Spleen (tissue), 13 donors: ENCODE measurements at places on chromosomes 2 and 18.

GRCh38 chr2:190627448-190628412 is 21.2 kb upstream of the NAB1 start:
- peak; percentile 78 for DNase-seq

- no peak for DNase-seq
Observed at GRCh38 chr2:124797049-124797448, 772.0 kb downstream of the CNTNAP5 start.

- DNase-seq, result peak; percentile 87
Observed at GRCh38 chr2:84879584-84880394, 1.1 kb downstream of the TRABD2A start.

GRCh38 chr2:11129598-11130449 is 25.4 kb upstream of the SLC66A3 start:
- DNase-seq, result peak; percentile 94

- no peak for DNase-seq
Observed at GRCh38 chr2:44997963-44998362, 11.3 kb downstream of the SIX2 start.

- DNase-seq, result no peak
Observed at GRCh38 chr2:197926673-197927072, 122.3 kb downstream of the PLCL1 start.

GRCh38 chr2:113240150-113240914 is 38.4 kb downstream of the PAX8 start:
- peak; percentile 88 for DNase-seq

- no peak for DNase-seq
Observed at GRCh38 chr2:88857951-88858411, 166.5 kb downstream of the RPIA start.

DNA sequence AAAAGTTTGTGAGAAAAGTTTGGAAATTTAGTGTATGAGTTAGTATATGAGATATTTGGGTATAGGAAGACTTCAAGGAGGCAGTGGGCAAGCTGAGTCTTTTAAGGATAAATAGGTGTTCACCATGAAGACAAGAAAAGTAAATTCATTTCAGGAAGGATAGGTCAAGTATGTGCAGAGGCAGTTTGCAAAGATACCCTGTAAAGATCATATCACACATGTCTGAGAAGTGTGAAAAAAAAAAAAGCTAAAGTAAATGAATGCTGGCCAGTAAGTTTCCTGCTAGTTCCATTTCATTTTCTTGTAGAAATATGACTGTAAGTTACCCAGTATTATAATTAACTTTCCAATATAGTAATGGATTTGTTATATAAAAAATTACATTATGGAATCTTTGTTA is 131.0 kb downstream of the PHLPP1 start:
- DNase-seq, result no peak

DNA sequence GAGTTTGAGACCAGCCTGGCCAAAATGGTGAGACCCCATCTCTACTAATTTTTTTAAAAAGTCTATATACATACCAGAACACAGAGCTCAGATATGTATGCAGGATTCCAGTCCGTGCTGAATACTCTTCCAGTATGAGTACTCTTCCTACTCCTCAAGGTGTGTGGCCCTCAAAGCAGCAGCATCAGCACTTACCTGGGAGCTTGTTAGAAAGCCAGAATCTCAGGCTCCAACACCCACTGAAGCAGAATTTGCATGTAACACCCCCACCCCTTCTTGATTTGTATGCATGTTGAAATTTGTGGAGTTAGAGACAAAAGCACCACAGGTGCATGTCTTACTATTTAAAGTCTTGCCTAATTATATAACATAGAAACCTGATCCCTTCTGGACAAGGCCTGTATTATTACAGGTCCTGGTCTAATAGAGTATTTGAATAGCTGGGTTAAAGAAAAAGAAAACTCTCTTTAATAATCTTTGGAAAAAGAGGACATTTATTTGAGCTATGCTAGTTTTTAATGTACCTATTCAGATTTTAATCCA is 50.3 kb upstream of the NFE2L2 start:
- no peak for DNase-seq

GRCh38 chr18:76053551-76053950 is 441.5 kb downstream of the ZNF516 start:
- no peak for DNase-seq

DNA sequence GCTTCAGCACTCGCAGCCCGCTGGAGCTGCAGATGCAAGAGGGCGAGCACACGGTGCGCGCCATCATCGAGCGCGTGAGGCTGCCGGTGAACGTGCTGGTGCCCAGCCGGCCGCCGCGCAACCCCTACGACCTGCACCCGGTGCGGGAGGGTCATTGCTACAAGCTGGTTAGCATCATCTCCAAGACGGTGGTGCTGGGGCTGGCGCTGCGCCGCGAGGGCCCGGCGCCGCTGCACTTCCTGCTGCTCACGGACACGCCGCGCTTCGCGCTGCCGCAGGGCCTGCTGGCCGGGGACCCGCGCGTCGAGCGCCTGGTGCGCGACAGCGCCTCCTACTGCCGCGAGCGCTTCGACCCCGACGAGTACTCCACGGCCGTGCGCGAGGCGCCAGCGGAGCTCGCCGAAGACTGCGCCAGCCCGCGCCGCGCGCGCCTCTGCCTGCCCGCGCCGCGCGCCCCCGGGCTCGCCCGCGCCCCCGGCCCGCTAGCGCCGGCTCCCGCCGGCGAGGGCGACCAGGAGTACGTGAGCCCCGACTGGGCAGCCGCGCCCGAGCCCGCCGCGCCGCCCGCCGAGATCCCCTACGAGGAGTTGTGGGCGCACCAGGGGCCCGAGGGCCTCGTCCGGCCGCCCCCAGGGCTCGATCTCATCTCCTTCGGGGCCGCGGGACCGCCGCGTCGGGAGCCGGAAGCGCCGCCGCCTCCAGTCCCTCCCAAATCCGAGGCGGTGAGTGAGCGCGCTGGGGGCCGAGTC is 11.8 kb downstream of the GAREM2 start:
- peak; percentile 98 for DNase-seq

GRCh38 chr2:44822174-44822573 is 119.3 kb upstream of the SIX3 start:
- no peak for DNase-seq

- no peak for DNase-seq
Observed at GRCh38 chr2:8314063-8314462, 367.8 kb upstream of the ID2 start.

GRCh38 chr2:147553775-147554271 is 291.0 kb upstream of the ACVR2A start:
- DNase-seq, result no peak

- no peak for DNase-seq
Observed at GRCh38 chr2:66536997-66537396, 102.1 kb downstream of the MEIS1 start.
